ENCODE measurements at places on chromosomes 7 and 10.

GRCh38 chr7:133941496-133941895 is 185.6 kb upstream of the LRGUK start:
- no peak for DNase-seq

DNA sequence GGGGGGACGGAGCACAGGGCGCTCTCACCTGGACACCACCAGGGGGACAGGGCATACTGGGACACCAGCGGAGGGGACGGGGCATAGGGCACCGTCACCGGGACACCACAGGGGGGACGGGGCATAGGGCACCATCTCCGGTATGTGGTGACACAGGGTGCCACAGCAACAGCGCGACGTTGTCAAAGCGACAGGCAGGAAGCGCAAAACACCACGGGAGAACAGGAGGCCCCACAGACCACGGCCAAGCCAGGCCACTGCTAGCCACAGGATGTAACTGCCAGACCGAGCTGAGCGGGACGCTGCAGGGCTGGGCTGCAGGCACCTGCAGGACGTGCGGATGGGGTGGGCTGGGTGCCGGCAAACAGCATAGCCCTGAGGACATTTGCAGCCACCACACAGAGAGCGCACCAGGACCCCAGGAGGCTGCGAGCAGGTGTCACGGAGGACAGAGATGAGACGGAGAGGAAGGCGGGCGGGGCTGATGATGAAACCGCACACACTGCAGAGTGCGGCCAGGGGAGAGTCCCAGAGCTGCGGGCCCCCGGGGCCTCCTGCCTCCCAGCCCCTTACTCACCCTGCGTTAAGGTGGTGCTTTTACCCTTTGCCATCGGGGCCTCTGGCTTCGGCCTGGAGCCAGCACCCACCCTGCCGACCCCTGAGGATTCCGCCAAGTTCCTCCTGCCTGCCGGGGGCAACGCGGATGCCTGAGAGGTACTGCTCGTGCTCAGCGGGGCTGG is 17.5 kb downstream of the MICALL2 start:
- no peak for DNase-seq

GRCh38 chr7:151865070-151865670 is 11.7 kb downstream of the PRKAG2 start:
- no peak for DNase-seq

DNA sequence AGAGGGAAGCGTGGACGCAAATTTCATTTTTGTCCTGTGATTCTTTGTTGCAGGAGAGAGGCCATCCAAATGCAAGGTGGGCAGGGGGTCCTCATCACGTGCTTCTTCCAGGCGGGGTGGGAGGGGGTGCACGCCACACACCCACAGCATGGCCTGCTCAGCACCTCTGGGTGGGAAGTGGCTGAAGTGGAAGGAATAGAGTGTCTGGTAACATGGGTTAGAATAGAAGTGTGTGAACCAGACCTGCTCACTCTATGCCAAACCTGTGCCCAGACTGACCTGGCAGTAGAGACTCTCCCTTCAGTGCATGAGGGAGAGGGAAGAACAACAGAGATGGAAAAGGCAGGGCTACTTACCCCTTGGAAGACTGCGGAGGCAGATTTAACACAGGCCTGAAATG is 21.7 kb downstream of the ZNF503 start:
- DNase-seq, result no peak

DNA sequence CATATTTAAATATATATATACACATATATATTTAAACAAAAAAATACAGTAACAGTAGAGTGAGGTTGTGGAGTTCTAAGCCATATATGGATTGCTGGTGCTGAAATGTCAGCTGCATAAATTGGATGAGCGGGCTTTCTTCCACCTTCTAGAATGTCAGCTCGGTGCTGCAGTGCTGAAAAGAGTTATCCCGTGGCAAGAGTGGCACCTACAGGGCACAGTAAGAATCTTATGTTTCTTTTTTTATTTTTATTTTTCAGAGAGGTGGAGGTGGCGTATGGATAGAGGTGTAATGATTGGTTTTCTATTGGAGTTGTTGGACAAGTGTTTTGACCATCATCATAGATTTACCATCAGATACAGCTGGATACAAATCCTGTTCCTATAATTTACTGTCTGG is 86.2 kb upstream of the DYNC1I1 start:
- peak; percentile 53 for DNase-seq

DNA sequence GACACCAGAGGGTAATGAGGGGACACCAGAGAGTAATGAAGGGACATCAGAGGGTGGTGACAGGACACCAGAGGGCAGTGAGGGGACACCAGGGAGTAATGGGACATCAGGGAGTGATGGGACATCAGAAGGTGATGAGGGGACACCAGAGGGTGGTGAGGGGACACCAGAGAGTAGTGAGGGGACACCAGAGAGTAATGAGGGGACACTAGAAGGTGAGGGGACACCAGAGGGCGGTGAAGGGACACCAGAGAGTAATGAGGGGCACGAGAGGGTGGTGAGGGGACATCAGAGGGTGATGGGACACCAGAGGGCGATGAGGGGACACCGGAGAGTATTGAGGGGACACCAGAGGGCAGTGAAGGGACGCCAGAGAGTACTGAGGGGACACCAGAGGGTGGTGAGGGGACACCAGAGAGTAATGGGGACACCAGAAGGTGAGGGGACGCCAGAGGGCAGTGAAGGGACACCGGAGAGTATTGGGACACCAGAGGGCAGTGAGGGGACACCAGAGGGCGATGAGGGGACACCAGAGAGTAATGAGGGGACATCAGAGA is 10.6 kb downstream of the NACAD start:
- no peak for DNase-seq

GRCh38 chr10:35564341-35564968 is 40.7 kb upstream of the GJD4 start:
- peak; percentile 71 for DNase-seq

- no peak for DNase-seq
Measured at GRCh38 chr7:1021366-1021765, 23.0 kb upstream of the GPR146 start.

Measured in islet precursor cell (in vitro differentiated cells).